ENCODE measurements at places on chromosomes 1 and 21. TPM values are rescaled to one million over a fixed set of nuclear protein-coding genes. Genes with fewer than 3 reads are reported as not detected.

GRCh38 chr1:227255086-227255732 lies 63.1 kb downstream of the CDC42BPA start:
- H3K36me3 ChIP-seq: no peaks in the 10 kb centered on the region
- no peak overlapping the region for H3K27ac ChIP-seq
- no peaks in the 10 kb centered on the region for H3K27me3 ChIP-seq
- no peak overlapping the region for H3K4me3 ChIP-seq
- DNase-seq: no peak

Gene CR1L
- not detected for total RNA-seq

DNA sequence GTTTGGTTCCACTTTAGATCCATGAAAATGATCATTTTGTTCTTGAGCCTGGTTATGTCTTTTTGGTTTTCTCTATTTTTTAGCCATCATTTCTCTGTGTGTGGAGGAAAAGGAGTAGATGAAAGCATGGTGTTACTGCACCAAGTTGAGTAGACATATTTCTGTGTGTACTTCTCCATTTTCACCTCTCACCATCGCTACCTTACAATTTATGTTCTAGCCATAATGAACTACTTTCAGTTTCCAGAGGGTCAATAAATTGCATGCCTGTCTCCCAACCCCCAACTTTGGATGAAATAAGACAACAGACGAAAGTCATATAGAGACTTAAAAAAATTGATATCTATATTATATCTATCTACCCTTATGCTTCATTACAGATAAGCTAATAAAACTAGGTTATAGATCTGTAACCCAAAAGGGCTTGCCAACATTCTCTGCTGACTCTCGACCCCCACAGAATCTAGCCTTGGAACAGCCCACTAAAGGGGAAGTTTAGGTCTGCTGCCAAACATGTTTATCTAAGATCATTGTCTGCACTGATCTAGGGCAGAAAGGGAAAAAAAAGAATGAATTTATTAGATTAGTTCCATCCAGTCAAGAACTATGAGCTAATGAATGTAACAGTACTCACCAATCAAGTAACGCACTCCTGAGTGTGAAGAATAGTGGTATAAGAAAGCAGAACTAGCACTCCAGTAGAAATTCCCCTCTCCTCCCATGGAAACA lies 7.5 kb upstream of the MAN1A2 start:
- no peaks in the 10 kb centered on the region for H3K36me3 ChIP-seq
- DNase-seq: no peak
- peaks cover 8% of the 10 kb centered on the region for H3K4me1 ChIP-seq
- H3K27ac ChIP-seq: peak overlapping the region; percentile 93
- peak overlapping the region; percentile 87 for H3K4me3 ChIP-seq

- no peak overlapping the region for H3K4me3 ChIP-seq
- DNase-seq: no peak
- H3K36me3 ChIP-seq: peaks cover 10% of the 10 kb centered on the region
- peaks cover 29% of the 10 kb centered on the region for H3K27me3 ChIP-seq
These were observed 1.7 kb downstream of the SEMA6C start for GRCh38 chr1:151144474-151145303.

Gene FAM177B
- not detected for total RNA-seq

Data from Calu3 (cell line).